Esophagus squamous epithelium (tissue), 5 donors: ENCODE measurements at places on chromosomes 11 and 22.

DNA sequence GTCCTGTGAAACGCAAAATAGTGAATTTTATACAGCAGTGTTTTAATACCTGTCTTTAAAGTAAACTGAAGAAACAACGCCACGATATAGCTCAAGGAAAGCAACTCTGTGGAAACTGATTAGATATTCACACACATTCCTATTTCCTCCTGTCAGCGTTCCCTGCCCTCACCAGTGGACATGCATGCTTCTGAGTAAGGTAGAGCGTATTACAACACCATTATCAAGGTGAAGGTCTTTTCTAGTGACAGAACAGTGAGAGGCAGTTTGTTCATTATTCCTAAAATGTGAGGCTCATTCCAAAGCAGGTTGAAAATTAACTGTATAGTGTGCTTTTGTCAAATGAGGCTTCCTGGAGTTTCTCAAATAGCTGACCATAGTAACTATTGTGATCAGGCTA lies 153.1 kb downstream of the DDX10 start:
- DNase-seq: no peak

DNA sequence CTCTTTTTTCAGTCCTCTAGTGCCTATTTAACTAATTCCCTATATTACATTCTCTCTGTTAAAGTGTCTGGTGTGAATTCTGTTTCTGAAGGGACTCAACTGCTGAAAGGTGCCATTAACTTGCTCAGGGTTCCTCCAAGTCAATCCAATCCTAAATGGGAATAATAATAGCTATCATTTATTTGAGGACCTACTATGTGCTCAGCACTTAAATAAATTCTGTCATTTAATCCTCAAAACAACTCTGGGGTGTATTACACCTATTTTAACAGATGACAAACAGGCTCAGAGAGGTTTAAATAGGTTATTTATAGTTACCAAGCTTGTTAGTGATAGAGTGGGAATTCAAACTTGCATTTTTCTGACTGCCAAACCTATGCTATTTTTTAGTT lies 40.6 kb upstream of the POLD3 start:
- no peak for DNase-seq

DNA sequence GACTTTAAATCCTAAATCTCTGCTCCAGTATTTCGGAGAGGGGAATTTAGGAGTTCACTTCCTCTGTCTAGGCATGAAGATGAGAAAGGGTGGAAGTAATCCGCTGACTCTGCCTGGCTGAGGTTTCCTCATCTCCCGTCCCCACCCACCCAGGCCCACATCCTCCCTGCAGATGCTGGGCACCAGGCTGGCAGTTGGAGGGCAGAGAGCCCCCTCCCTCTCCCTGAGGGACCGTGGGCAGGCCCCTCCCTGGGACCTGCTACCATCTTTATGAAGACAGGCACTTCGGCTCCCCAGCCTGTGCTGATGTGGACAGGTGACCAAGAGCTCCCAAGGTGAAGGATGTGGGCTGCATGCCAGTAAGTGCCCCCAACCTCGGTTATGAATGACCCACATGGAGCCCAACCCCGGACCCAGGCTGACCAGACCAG lies 6.7 kb downstream of the CASTOR1 start:
- DNase-seq: no peak

DNA sequence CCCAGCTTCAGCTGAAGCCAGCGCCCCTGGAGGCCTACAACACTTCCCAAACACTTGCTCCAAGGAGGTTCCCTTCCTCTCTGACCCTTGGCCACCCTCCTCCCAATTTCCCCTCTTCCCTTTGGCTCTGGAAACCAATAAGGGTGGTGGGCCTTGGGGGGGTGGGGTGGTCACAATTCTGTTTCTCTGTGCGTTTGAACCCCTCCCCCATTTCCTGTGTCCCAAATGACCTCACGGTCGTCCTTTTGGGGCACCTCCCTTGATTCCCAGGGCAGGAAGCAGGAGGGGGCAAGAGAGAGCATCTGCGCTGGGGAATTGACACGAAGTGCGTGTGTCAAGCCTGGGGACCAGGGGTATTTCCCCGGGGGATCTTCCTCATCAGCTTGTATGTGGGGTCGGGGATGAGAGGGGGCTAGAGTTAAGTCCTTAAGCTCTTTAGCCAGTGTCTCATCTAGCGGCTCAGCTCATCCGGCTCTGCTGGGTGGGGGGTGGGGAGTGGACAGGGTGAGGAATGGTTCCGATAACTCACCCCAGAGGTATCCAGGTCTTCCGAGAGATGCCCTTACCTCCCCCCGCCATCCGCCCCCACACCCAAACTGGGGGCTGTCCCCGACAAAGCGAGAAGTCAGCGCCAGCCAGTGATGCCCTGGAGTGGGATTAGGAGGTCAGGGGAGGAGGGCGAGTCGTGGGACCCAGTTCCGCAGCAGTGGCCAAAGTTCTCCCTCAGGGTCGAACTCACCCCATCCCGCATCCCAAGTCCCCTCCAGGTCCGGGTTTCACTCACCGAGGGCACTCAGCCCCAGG lies 587 bp downstream of the ESAM start:
- no peak for DNase-seq

DNA sequence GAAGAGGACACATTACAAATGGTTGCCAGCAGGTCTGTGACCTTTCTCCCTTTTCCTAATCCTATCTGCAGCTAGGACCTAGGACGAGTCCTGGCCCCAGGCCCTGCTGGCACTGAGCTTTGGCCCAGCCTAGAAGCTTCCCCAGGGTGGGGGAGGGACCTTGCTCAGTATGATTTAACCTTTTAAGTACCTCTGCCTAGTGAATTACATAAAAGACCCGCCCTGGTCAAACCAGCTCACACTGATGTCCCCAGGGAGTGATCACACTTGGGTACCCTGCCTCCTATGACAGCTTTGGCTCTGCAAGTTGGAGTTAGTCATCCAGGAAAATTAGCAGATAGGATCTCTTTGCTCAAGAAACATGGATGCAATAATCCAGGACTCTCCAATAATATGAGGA lies 21.9 kb downstream of the ASCC2 start:
- no peak for DNase-seq

DNA sequence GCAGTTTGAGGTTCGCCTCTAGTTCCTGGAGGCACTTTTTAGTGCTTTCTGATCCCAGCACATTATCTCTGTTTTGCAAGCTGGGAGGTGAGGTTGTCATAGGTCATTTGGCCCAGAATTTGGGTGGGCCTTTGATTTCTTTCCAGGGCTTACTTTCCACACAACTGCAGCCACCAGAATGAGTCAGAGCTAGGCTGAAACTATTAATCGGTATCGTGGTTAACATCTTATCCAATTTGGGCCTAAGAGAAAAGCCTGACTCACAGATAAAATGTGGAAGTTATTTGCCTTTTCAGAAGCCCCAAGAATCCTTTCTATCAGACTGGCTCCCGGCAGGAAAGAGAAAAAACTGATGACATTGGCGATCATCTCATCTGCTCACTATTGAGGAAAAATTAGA lies 166.4 kb downstream of the KIRREL3 start:
- DNase-seq: no peak

DNA sequence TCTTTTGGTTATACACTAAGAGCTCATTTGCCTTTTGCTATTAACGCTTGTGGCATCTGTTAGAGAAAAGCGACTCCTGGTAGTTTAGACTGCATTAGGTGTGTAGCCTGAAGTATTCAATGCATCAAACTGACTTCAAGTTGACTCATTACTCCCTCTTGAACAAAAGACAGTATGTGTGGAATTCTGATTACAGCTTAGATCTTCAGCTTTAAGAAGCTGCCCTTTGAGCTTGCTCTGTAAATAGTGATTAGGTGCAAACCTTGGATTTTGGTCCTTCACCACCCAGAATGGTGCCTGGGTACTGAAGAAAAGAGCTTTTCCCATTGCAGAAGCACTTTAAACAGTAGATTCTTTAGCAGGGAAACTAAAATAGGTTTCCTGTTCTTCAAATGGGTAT lies 62.1 kb downstream of the FAT3 start:
- no peak for DNase-seq

DNA sequence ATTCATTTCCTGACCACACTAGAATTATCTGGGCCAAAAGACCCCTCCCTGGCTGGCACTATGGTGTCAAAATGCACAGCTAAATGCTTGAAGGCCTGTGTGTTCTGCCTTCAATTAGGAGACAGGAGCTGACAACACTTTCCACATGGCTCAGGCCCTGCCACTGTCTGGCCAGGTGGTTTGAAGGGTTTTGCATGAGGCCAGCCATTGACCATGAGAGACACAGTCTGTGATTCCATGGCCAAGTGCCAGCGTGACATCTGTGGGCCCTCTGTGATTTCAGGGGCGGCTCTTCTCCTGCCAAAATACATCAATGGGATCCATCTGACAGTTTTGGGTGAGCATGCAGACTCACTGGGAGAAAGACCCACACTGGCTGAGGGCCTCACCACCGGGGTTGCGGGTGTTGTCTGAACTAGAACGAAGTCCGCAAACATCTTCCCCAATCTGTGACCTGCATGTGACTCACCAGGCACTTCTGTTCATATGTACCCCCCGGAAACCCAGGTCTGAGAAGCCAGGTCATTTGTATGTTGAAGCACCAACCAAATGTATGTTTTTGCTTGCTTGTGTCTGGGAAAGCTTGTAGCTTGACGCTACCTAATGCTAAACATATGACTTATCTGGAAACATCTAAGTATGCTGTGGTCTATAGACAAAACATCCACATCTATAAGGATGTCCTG lies 20.7 kb upstream of the NAV2 start:
- no peak for DNase-seq

DNA sequence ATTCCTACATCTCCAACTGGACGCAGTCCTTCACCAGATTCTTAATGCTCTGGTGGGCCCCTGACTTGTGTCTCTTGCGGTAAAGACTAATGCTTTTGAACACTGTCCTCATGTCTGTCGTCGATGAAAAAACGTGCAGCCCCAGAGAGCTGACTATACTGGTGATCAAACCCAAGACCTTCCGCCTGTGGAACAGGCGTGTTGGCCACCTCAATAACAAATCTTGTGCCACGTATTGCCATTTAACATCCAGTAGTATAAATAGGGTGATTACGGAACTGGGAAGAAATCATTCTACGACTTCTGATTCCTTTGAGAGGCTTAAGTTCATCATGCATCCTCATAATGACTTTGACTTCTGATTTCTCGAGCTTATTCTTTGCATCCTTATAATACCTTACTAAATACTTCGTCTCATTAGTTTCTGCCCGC lies 45.6 kb downstream of the OR4D9 start:
- DNase-seq: no peak

DNA sequence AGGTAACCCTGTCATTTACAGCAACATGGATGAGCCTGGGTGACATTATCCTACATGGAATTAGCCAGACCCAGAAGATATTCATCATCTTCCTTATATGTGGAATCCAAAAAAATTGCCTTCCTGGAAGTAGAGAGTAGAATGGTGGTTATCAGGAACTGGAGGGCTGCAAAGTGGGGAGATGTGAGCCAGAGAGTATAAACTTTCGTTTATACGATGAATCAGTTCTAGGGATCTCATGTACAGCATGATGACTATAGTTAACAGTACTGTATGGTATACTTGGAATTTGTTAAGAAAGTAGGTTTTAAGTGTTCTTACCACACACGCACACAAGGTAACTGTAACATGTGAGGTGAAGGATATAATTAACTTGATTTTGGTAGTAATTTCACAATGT lies 79.1 kb downstream of the TBC1D22A start:
- no peak for DNase-seq

- DNase-seq: no peak
Observed at GRCh38 chr11:35147235-35147634, 8.3 kb downstream of the CD44 start.

DNA sequence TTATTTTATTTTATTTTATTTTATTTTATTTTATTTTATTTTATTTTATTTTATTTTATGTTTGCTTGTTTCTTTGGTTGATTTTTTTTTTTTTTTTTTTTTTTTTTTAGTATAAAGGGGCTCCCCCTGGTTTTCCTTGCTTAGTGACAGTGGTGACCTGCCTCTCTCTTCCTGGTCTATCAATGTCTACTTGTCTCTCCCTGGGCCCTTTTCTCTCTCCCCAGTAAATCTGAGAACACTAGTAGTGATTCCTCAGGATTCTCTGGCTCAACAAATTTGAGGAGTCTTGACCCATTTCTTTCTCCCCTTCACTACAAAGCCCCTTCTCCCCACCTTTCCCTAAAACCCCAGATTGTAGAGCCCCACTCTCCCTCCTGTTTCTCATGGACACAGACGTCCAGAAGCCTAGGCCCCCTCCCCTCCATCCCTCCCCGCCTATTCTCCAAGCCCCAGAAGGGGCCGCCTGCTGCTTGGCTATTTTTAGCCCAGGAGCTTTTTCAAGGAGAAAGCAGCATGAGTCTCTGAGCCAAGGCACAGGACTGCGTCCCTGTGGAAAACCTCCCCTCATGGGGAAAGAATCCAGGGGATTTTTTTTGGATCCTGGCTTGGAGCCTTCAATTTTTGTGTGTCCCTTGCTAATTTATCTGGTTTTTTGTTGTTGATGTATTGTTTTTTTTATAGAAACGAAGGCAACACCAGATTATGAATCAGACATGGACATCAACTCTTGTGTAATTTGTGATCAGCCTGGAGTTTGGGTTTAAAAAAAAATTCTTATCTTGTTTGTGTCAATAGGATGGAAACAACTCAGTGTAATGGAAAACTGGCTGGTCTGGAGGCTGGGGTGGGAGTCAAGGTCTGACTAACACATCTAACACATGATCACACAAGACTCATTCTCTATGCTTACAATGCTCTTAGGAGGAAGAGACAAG lies 17.5 kb upstream of the ACCSL start:
- DNase-seq: no peak

GRCh38 chr11:78933350-78933749 lies 358.7 kb upstream of the NARS2 start:
- DNase-seq: no peak

DNA sequence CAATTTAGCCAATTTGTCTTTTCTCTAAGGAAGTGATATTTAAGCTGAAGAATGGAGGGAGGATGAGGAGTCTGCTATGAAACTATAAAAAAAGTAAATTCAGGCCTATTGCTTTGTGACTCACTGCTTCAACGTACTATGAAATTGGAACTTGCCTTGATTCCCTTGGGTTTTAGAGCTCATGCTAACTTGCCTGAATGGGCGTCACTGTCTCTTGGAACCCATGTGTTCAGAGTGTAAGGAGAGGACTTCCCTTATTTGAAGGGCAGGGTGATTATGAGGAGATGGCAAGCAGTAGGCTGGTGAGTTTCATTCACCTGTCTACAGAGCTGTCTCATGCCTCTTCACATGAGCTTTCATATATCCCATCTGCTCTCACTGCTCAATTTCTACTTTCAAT lies 28.7 kb upstream of the WT1 start:
- DNase-seq: no peak
